NCI-H1694 (cell line): ENCODE measurements at places on chromosomes 4 and X.

- no peak for DNase-seq
These were observed 79.3 kb upstream of the LIMCH1 start for GRCh38 chr4:41458689-41459088.

GRCh38 chrX:12967711-12968465 is 7.0 kb upstream of the TMSB4X start:
- DNase-seq: no peak

DNA sequence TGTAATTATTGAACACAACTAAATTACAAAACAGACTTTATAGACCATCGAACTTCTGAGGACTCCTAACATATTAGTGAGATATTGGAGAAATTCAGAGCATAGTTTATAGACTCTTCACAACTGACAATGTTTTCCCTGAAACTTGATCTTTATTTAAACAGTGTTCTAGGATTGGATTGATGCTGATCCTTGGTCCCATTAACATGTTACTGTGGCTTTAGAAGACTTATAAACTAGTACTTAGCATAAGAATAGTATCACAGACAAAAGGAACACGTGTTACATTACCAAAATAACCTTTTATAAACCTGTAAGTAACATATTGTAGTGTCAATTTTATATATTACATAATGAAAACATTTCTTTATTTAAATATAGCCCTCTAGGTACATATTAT is 689.6 kb downstream of the CCSER1 start:
- DNase-seq: no peak

DNA sequence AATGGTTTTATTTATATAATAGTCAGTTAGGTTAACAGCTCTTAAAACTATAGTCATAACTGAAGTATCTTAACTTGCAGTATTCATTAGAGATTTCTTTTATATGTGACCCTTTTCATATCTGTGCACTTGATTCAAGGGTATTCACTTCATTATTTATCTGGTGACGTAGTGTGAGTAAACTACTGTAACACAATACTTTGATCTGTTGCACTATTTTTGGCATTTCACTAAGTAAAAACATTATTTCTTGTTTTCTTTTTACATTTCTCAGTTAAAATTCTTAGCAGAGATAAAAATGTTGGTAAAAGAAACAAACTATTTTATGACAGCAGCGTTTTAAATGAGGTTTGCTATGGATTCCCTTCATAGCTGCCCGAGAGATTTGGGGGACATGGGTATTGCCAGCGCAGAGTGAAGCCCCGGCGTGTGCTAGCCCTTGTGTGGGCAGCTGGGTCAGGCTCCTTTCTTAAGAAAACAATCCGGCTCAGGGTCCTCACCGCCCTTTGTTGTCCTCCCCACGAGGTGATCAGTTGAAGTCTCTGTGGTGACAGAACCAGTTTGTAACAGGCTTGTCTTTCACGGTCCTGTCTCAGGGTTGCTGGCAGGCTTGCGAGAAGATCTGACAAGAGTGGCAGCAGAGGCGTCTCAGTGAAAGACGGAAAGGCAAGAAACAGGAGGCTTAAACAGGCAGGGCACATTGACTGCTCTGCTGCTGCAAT is 293.4 kb downstream of the BMPR1B start:
- DNase-seq: no peak

GRCh38 chr4:144715230-144715629 is 69.3 kb downstream of the HHIP start:
- DNase-seq: no peak

- DNase-seq: no peak
These were observed 22.2 kb upstream of the TLR2 start for GRCh38 chr4:153661908-153662307.
